Brain (organoid and tissue), 16 donors: ENCODE measurements at places on chromosomes 5 and 9.

GRCh38 chr5:176884571-176884890 lies 14.6 kb downstream of the HK3 start:
- DNase-seq = no peak

GRCh38 chr9:122498883-122499288 lies 11.7 kb upstream of the OR1J2 start:
- DNase-seq = peak; percentile 27

DNA sequence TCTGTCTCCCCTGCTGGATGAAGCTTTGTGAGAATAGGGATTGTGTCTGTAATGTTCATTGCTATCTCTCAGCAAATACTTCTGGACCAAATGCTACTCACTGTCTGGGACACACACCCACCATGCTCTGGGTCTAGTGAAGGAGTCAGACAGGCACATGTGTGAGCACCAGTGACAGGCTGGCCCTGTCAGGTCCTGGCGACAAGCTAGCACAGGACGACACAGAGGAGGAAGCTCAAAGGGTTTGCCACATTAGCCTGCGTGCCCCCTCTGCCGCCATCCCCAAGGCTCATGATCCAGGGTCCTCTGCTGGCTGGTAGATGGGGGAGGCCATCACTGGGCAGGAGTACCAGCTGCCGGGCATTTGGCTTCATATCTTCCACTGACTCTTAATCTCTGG lies 23.3 kb downstream of the LRSAM1 start:
- no peak for DNase-seq

DNA sequence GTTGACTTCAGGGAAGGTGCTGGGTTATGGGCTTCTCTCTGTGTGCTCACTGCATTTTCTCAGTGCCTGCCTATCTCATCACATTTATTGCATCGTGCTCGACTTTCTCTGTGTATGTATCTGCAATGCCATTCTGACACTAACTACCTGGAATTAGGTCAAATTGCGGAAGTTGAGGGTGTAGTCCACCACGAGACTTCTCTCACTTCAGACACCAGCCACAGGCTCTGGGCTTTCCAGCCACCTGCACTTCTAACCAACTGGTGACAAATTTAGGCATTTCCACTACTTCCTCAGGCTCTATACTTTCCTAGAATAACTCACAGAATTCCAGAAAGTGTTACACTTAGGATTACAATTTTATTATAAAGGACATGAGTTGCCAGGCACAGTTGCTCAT lies 188.6 kb upstream of the ZNF608 start:
- DNase-seq = no peak

GRCh38 chr9:107945961-107946360 lies 456.4 kb upstream of the KLF4 start:
- DNase-seq = no peak

- no peak for DNase-seq
Measured at GRCh38 chr5:100574716-100575115, 39.5 kb downstream of the FAM174A start.

DNA sequence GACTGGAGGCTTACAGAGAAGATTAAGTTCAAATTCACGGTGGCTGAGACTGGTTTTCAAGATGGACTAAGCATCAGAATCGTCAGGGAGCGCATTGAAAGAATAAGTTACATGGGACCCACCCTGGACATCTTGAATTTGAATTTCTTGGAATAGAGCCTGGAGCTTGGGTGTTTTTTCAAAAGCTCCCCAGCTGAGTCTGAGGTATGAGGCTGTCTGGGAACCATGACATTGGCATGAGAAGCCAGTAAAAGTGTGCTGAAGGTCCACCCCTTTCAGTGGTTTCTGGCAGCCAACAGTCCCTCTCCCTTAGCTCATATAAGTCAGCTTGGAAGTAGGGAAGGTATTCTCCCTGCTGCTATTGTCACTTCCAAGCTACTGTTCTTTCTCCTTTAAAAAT lies 97.8 kb downstream of the MAST4 start:
- no peak for DNase-seq

DNA sequence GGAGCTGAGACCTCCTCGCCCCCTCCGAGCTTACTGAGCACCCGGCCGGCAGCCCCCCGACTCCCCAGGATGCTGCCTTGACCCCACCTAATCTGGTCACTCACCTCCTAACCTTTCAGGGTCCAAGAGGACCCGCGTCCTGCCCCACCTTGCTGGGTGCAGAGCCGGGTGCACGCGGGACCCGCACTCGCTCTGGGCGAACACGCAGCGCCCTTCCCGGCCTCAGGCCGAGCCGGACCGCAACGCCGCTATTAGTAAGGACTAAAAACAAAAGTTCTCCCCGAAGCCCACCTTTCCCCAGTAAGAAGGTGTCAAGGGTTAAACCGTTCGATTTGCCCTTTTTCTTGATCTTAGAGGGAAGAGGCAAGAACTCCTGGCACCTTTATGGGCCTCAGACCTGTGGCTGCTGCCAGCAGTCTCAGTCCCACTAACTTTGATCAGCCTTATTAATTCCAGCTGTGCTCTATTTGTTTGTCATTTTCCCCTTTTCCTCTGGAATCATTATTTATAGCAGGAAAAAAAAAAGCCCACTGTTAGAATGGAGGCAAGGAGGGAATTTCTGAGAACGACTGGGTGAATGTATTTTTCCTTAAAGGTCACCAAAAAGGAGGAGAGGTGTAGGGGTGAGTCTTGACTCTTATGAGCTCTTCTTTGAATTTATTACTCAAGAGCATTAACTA lies 10.5 kb downstream of the IRX2 start:
- no peak for DNase-seq

- peak; percentile 75 for DNase-seq
Measured at GRCh38 chr9:34612788-34613390, 992 bp upstream of the RPP25L start.

- peak; percentile 4 for DNase-seq
Measured at GRCh38 chr5:23072179-23072578, 219.0 kb upstream of the CDH12 start.

DNA sequence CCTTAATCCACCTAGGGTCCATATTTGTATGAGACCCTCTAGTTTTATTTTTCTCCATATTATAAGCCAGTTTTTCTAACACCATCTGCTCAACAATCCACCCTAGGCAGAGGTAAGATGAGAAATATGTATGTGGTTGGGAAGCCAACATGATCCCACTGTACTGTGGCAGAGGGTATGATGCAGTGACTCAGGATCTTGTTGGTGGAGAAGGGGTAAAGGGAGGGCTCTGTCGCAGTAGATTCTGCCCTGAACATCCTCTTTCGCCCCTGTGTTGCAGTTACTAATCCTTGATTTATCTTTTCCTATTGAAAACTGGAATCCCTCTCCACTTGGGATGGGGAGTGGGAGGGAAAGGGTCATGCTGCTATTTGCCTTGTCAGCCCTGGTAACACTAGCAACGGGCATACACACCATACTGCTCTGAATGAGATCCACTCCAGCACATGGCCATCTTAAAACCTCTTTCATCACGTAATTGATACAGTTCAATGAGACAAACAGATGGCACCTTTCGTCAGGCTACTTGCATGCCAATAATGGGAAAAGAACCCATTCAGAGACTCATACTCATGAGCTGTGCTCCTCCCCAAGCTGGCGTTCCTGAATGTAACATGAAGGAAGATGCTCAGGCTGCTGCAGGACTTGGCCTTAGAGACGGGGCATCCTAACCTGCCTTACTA lies 63.0 kb downstream of the ADAMTS12 start:
- peak; percentile 20 for DNase-seq

- no peak for DNase-seq
Measured at GRCh38 chr5:132733499-132734148, 3.7 kb downstream of the KIF3A start.

GRCh38 chr9:73042155-73042554 lies 89.3 kb upstream of the ALDH1A1 start:
- no peak for DNase-seq

DNA sequence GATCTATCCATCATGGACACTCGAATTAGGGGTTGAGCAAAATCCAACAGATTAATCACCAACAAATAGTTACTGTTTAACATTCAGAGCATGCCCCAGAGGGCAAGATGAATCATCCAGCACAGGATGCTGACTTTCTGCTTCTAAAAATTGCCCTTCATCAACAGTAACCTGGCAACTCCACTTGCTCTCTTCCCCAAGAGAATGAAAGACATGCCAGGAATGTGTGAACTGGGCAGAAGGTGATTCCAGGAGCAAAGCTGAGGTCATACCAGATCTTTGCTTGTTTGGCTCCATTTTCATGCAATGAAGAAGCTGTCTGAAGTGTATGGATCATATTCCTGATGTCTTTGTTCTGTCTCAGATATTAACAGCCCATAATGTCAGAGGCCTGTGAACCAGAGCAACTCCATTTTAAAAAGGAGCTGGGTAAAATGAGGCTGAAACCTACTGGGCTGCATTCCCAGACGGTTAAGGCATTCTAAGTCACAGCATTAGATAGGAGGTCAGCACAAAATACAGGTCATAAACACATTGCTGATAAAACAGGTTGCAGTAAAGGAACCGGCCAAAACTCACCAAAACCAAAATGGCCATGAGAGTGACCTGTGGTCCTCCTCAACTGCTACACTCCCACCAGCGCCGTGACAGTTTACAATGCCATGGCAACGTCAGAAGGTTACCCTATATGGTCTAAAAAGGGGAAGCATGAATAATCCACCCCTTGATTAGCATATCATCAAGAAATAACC lies 2.5 kb upstream of the ZNF367 start:
- DNase-seq = no peak

- DNase-seq = no peak
Measured at GRCh38 chr5:156682971-156683370, 167.1 kb upstream of the PPP1R2B start.

DNA sequence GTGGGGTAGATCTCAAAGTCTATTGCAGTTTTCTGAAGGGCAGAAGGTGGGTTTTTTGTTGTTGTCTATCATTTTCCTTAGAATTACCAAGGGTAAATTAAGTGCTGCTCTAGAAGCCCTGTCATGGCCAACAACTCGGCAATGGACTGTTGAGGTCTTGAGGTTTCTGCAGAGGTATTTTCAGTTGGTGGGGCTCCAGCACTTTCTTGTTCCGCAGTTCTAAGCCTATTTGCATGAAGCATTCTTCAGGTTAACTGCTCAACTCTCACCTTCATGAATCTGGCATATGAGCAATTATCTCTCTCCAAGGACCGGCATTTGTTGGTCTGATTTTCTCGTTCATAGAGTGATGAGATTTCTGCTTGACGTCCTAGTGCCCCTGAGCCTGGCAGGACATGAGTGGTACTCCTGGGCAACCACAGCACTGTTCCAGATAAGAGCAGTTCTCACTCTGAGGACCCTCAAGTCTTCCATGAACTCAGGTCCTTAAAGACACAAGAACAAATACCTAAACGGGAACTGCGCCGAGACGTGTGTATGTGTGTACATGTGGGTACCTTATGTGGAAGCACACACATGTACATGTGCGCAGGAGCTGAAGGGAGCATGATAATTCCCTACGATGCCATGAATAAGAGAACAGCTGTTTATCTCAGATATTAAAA lies 544.5 kb downstream of the CSNK1G3 start:
- DNase-seq = no peak

DNA sequence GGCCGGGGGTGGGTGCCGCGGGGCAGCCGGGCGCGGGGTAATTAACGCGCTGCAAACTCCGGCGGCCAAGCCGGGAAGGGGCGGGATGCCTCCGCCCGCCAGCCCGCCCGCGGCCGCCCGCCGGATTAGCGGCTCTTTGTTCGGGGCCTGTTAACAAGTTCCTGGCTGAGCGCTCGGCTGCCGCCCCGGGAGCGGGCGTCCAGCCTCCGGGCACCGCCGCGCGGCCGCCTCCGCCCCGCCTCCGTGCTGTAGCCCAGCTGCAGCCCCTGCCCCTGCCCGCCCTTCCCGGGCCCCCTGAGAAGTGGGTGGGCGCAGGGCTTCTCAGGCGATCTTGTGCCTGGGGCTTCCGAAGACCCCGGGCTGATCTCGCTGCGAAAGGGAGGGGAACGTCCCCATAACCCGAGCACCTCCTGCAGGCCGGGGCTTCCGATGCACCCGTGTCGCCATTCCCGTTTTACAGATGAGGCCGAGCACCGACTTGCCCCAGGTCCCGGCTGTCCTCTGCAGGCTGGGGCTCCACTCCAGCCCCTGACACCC lies 7.5 kb downstream of the UNC5A start:
- peak; percentile 66 for DNase-seq

- DNase-seq = no peak
Measured at GRCh38 chr9:137973829-137974416, 96.3 kb downstream of the CACNA1B start.

DNA sequence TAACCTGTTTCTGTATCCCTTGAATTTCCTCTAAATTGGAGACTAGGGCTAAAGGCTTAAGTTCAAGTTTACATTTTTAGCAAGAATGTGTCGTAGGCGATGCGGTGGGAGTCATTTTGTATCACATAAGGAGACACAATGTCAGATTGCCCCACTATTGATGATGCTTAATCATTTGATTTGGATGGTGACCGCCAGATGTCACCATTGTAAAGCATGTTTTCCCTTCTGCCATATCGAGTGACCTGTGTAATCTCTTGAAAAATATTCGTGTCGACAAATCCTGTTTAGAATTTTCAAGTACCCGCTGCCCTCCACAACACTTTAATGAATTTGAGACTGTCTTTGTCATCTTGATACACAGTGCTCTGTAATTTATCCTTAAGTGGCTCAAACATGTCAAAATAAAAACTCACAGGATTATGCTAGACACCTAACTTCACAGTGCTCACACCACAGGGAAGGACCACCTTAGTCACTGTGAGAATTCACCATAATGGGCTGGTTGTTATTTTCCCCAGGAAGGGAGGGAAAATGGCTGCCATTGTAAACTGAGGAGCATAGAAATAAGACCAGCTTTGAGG lies 34.5 kb upstream of the SLC46A2 start:
- DNase-seq = peak; percentile 33

- DNase-seq = no peak
Measured at GRCh38 chr5:117084067-117084466, 509.4 kb upstream of the SEMA6A start.

DNA sequence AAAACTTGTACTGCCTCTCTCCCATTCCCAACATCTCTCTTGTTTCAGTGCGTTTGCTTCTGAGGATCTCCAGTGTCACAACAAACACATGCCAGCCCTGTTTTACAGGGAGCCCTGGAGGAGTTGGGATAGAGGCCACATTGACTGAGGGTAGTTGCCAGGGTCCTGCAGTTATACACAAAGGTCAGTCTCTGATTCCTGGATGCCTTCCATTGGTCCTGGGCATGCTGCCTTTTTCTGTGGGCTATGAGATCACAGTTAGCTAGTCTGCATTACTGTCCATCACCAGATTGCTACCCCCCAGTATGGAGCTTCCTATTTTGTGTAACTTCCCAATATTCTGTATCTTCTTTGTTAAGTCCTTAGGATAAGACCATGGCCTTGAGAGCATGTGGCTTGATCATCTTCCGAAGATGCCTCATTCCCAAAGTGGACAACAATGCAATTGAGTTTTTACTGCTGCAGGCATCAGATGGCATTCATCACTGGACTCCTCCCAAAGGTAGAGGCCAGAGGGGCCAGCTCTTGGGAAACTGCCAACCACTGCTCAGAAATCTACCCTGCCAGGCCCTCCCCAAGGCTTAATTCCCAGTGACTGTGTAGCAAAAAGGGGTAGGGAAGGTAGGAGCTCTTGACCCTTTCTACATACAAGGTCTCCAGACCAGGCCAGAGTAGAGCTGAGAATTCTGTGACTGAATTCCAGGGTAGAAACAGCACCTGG lies 9.5 kb downstream of the NUDT2 start:
- peak; percentile 73 for DNase-seq
